Glutamatergic neuron (in vitro differentiated cells): ENCODE measurements at places on chromosomes 6 and 20. TPM values are rescaled to one million over a fixed set of nuclear protein-coding genes. Genes with fewer than 3 reads are reported as not detected.

LTB gene
- not detected for total RNA-seq

TRIM15 gene
- total RNA-seq, result not detected

FAXC gene
- 68.9 TPM for total RNA-seq

CRISP2 gene
- not detected for total RNA-seq

JPH2 gene
- total RNA-seq, result 0.07 TPM

BEND6 gene
- 1.2 TPM for total RNA-seq

ARMC12 gene
- total RNA-seq, result 2.6 TPM

ALDH8A1 gene
- 1.8 TPM for total RNA-seq

CPNE5 gene
- 2.9 TPM for total RNA-seq

BPIFB1 gene
- not detected for total RNA-seq

PHACTR1 gene
- 50.7 TPM for total RNA-seq

PNLDC1 gene
- not detected for total RNA-seq

BEND3 gene
- 10.9 TPM for total RNA-seq

COL11A2 gene
- 3.8 TPM for total RNA-seq

SNAP91 gene
- 52.4 TPM for total RNA-seq

DDRGK1 gene
- total RNA-seq, result 59.3 TPM

GABRR2 gene
- 0.49 TPM for total RNA-seq

SYCP2 gene
- 0.69 TPM for total RNA-seq

GLP1R gene
- total RNA-seq, result not detected

FOXF2 gene
- 0.71 TPM for total RNA-seq

IER3 gene
- total RNA-seq, result 13.5 TPM

RAD21L1 gene
- not detected for total RNA-seq

CTAGE9 gene
- not detected for total RNA-seq

CD164 gene
- total RNA-seq, result 45.5 TPM

TBXT gene
- not detected for total RNA-seq

ZNF337 gene
- 24.5 TPM for total RNA-seq

RSPH9 gene
- 0.22 TPM for total RNA-seq

CBFA2T2 gene
- total RNA-seq, result 84.1 TPM

SNRNP48 gene
- total RNA-seq, result 9.5 TPM

PACRG gene
- total RNA-seq, result not detected

EGFL8 gene
- total RNA-seq, result 23.0 TPM

RBPJL gene
- total RNA-seq, result not detected

FAM83D gene
- 4.9 TPM for total RNA-seq

LAMP5 gene
- total RNA-seq, result not detected

DUSP15 gene
- total RNA-seq, result 19.3 TPM

KIAA0408 gene
- 110 TPM for total RNA-seq
